ENCODE measurements at places on chromosomes 4 and X.

GRCh38 chr4:3675251-3676115 lies 90.7 kb upstream of the ADRA2C start:
- DNase-seq, result no peak

DNA sequence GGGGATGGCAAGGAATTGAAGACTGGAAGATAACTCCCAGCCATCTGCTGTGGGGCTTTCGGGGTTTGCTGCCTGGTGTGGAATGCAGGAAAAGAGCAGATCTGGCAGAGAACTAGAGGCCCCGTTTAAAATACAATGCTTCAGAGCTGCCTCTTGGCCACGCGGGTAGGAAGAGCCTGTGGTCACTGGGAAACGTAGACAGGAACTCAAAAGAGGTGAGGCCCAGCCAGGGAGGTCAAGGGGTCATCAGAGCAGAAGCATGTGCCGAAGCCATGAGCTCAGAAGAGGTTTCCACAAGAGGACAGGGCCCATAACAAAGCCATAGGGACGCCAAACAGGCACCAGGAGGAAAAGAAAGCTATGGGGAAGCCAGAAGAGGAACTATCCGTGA lies 14.5 kb upstream of the STS start:
- no peak for DNase-seq

GRCh38 chr4:59945716-59946115 lies 1254.4 kb upstream of the ADGRL3 start:
- DNase-seq, result no peak

- DNase-seq, result no peak
Observed at GRCh38 chrX:45445745-45446412, 245.2 kb upstream of the DIPK2B start.

DNA sequence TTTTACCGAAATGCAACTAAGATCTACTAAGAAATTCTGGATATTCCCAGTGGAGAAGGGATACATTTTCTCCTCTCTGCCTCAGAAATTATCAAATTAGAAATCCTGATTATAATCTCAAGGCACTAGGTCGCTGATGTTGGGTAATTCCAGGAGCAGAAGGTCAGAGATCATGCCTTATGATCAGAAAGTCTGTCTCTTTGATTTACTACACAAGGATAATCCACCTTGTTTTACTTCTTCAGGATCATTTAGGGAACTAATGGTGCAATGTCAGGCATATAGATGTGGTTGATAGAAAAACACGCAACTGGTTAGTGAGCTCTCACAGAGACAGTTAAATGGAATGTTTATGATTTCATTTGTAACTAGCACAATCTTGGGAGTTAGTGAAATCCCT lies 1069.7 kb downstream of the STIM2 start:
- DNase-seq, result no peak

DNA sequence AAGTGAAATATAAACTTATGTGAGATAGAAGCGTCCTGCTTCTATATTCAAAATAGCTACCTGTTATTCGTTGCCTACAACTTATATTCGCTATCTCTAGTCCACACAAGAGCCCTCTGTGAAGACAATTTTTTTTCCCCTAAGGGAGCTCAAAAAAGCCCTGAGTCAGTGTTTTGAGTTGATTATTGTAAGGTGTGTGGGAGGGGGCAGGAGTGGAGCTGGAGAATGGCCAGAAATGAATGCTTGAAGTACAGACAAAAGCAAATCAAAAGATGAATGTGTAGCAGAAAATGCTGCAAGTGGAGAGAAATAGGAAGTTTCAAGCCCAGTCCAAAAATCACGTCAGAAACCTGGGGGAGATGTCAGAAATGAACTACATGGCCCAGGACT lies 655.0 kb upstream of the LCORL start:
- no peak for DNase-seq

DNA sequence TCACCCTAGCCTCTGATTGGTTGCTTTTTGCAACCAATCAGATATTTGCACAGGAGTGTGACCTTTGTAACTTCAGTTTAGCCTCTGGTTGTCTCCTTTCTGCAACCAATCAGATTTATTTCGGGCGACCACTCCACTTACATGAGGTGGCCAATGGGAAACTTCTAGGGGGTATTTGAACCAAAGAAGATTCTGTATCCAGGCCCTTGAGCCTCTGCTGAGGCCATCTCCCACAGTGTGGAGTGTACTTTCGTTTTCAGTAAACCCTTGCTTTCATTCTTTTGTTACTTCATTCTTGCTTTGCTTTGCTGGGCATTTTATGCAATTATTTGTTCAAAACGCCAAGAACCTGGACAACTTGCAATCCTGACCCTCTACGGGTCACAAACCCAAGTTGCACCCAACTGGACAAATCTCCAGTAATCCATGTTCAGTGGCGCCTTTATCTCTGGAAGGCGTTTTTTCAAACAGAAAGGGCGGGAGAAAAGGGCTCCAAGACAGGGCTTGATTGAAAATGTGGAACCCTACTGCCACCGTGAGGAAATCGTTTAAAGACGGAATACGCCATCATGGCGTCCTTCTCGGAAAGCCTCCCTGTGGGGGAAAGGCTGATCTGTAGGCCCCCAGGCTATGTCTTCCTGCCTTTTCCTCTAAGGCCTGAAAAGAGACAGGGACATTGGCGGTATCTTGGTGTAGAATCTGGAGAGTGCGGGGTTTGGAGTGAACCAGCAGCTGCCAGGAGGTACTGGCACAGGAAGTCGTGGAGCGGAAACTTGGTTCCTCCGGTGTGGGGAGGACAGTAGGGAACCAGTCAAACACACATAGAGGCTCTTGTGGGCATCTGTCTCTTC lies 184.6 kb downstream of the OR13H1 start:
- peak; percentile 65 for DNase-seq

GRCh38 chr4:95552942-95553550 lies 4.3 kb upstream of the UNC5C start:
- no peak for DNase-seq

DNA sequence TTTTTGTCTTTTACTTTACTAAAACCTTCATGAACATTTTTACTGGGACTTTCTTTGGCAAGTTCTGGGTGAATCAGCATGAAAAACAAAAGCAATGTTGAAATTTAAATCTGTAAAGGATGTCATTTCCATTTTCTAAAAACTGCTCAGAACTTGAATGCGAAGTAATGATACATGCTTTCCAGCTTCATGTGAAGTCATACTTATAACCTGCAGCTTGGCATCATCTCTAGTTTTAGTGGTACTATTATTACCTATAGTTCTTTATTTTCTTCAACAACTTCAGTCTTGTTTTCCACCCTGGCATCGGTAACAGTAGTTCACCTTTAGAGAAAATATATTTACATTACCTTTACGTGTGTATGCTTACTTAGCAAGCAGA lies 421.4 kb upstream of the DIPK2B start:
- DNase-seq, result no peak

GRCh38 chr4:74267998-74268606 lies 40.2 kb upstream of the EPGN start:
- no peak for DNase-seq

DNA sequence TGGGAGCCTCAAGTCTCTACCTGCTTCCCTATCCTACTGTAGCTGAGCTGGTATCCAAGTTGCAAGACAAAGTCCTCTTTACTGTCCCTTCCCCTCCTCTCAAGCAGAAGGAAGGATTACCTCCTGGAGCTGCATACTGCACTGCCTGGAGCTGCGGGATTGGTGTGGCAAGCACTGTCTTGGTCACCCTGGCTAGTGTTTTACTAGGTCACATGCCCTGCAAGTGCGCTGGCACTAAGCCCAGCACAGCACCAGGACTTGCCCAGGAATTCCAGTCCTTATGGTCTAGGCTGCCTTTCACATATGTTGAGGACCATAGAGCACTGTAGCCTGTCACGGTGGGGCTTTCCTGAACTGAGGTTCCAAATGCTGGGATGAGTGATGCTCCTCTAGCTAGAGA lies 227.3 kb upstream of the ZC4H2 start:
- no peak for DNase-seq

- no peak for DNase-seq
Observed at GRCh38 chrX:104987063-104987462, 233.4 kb downstream of the TEX13A start.

GRCh38 chrX:123481913-123482851 lies 250.7 kb downstream of the THOC2 start:
- no peak for DNase-seq

Measured in hypothalamus (tissue), 51 donors.